DMS153 (cell line): ENCODE measurements at places on chromosomes 16 and 17.

DNA sequence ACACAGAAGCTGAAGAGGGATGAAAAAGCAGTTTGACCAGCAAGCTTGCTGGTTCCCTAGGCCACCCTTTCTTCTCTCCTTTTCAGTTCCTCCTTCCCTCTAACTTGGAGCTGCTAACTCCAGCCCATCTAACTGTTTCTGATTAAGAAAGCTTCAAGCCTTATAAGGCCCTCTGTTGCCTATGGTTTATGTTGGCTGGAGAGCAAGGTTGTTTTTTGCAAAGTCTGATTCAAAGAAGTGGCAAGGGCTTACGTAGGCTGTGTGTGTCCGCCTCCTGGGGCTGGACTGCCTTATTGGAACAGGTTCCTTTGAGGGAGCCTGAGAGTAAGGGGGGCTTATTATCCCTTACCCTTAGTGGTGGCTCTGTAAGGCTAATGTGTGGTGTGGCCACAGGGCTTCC is 7.1 kb downstream of the AKAP1 start:
- DNase-seq, result no peak

DNA sequence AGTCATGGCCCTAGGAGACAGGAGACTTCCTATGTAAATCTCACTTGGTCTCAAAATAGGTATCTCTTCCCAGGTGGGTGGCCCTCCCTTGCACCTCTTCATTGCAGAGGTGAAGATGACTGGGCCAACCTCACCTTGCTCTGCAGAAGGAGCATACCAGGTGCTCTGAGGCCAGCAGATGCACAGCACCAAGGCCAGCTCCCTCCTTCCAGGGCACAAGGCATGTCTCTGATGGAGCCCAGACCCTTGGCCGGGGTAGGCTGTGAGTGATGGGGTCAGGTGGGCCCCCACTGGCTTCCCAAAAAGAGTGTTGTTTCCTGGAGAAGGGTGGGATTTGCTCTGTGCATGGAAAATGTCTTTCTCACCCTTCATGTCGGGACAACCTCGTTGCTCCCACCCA is 12.8 kb downstream of the CACNG5 start:
- DNase-seq, result no peak

GRCh38 chr16:445566-445965 is 20.1 kb downstream of the RAB11FIP3 start:
- DNase-seq, result no peak

- no peak for DNase-seq
Observed at GRCh38 chr16:57940382-57940966, 30.5 kb downstream of the CNGB1 start.

GRCh38 chr17:1042486-1042885 is 45.6 kb downstream of the TIMM22 start:
- DNase-seq, result no peak

DNA sequence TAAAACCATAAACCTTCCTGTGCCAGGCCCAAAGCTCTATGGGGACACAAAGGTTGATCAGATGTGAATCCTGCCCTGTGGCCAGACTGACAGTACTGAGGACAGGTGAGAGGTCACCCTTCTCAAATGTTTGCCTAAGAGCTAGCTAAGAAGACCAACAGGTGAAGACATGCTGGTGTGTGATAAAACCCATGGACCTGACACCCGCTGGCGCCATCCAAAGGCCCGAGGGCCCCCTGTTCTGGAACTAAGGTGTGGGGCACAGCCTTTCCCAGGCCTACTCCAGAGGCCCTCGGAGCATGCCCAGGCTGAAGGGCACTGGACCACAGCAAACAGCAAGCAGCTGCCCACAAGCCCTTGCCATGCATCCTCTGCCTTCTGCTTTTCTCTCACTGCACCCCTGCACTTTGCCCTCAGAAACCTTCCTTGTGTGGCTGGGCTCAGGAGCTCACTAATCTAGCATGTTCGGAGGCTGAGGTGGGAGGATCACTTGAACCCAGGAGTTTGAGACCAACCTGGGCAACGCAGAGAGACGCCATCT is 5.2 kb upstream of the CDK3 start:
- no peak for DNase-seq

GRCh38 chr17:927611-928461 is 51.7 kb downstream of the NXN start:
- no peak for DNase-seq

DNA sequence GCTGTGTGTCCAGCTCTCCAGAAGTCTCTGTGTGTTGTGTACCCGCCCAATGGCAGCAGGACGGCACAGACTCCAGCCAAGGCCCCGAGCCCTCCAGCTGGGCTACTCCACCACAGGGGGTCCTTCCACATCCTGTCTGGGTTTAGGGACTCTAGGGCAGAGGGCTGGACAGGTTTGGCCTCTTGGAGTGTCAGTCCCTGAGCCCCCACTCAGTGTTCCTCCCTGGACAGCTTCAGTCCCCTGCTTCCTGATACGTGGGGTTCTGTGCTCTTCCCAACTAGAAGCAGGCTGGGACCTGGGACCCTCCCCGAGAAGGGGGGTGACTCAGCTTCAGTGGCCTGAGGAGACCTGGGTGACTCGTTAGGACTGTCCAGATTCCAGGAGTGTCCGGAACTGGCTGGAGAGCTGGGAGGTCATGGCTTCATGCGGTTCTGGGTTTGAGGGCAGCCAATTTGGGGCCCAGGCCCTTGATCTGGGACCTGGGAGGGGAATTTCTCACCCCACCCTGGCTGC is 4.2 kb downstream of the CDK3 start:
- no peak for DNase-seq

DNA sequence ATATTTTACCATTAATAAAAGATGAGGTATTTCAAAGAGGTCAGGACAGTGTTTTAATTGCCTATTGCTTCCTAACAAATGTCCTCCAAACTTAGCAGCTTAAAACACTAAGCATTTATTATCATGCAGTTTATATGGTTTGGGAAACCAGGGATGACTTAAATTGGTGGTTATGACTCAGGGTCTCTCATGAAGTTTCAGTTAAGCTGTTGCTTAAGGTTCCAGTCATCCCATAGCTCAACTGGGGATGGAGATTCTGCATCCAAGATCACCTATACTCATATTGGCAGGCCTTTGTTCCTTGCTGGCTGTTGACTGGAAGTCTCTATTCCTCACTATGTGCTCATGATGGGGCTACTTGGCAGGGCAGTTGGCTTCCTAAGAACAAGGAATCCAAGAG is 1329.9 kb upstream of the GOT2 start:
- DNase-seq, result no peak

- peak; percentile 14 for DNase-seq
Observed at GRCh38 chr16:55622930-55623561, 32.7 kb upstream of the SLC6A2 start.

DNA sequence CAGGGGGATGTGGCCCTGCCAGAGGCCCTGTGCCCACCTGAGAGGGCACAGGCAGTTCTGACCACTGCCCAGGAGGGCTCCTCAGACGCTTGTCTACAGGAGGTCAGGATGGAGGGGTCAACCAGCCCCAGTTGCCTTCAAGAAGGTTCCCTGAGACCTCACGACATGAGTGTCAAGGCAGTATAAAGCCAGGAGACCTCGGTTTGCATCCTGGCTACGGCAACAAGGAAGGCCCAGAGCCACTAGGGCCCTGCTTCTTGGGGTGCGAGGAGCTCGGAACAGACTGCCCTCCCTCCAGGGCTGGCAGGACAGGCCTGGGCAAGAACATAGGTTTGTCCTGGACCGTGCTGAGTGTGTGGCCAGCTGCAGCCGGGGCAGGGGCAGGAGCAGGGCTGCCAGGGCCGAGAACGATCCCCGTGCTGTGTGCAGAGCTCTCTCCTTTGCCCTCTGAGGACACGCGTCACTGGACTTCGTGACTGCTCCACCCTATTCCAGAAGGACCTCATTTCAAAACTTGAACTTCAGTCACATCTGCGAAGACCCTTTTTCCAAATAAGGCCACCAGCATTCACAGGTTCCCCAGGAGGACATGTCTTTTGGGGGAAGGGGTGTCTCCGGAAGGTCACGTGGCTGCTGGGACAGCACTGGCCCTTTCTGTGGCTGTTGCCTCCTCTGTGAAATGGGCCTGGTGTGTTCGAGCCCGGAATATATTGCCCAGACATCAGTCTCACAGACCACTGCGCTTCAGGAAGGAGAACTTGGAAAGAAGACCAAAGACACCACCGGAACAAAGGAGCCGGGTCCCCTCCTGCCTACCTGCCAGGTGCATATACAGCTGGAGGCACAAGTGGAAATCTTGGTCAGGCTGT is 27.7 kb downstream of the SLC7A5 start:
- DNase-seq, result no peak

DNA sequence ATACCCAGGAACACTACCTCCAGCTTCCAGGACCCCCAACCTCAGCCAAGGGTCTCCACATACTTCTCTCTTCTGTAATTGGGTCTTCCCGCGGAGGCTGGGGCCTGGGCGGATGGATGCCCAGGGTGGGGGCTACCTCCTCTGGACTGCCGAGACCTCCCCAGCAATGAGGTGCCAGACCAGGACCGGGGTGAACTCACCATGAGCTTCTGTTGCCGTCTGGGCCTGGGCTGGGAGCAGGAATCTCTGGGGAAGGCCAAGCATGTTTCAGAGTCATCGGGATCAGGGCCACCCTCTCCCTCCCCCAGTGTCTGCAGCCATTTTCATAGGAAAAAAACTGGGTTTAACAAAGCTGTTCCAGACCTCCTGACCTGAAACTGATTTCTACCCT is 10.3 kb upstream of the BAHCC1 start:
- no peak for DNase-seq
